GM23248 (cell line): ENCODE measurements at places on chromosomes 4 and X.

- DNase-seq = peak; percentile 7
Observed at GRCh38 chr4:86554646-86555045, 39.5 kb upstream of the PTPN13 start.

GRCh38 chrX:133056341-133056740 lies 40.6 kb downstream of the USP26 start:
- no peak for DNase-seq

GRCh38 chr4:184477201-184477999 lies 3.0 kb upstream of the IRF2 start:
- DNase-seq = no peak

DNA sequence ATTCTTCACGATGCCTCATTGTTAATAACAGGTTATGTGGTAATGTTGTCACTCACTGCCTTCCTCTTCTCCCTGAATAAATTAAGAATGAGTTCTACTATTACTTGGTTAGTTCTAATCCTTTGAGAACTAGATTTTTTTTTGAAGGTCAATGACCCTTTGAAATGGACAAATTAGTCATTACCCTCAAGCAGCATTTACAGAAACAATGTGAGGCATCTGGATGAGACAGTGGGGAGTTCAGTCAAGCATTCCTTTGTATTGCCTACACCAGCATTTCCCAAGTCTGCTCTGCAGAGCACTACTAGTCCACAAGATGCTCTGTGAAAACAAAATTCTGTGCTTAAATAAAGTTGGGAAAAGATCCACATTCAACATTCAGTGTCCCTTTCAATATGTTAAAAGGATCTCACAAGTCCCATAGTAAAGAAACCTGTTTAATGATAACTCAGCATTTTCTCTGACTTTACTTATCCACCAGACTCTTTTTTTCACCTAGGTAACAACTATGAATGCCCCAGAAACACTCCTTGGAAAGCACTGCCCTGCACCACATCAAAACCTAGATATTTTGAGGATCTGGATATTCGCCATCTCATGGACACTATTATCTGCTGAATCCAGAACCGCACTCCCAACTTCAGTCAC lies 60.6 kb downstream of the CHRDL1 start:
- peak; percentile 84 for DNase-seq

GRCh38 chr4:156870131-156870530 lies 101.5 kb downstream of the PDGFC start:
- peak; percentile 29 for DNase-seq

DNA sequence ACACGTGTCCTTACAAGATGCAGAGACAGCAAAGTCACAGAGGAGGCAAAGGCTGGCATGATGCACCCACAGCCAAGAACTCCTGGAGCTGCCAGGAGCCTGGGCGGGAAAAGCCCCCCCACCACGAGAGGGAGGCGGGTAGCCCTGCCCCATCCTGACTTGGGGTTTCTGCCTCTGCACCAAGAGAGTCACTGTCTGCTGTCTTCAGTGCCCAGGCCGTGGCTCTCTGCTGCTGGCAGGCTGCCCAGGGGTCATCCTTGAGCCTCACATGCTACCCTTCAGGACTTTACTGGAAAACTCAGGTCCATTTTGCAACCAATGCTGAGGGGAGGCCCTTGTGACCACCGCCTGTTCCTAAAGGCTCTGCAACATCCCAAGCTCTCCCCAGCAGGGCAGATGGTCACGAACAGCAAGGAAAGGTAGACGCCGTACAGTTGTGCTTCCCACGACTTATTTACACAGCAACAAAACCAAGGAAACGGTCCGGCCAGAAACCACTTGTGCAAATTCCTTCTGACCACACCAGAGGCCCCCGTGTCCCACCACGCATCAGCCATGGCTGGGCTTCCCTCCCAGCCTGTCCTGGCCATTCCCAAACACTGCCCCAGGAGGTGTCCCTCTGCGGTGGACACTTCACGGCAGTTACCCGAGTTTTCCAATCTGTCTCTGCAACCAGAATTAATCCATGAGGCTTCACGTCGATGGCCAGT lies 56.9 kb downstream of the ACOX3 start:
- DNase-seq = no peak

- DNase-seq = no peak
Observed at GRCh38 chr4:84809946-84810345, 156.5 kb downstream of the WDFY3 start.

GRCh38 chrX:15600049-15600448 lies 711 bp downstream of the ACE2 start:
- no peak for DNase-seq

GRCh38 chr4:153521999-153522801 lies 56.0 kb downstream of the TMEM131L start:
- DNase-seq = no peak
